ENCODE measurements at places on chromosomes 6 and 20.

GRCh38 chr20:33236351-33236750 is 555 bp downstream of the BPIFA1 start:
- DNase-seq = no peak

GRCh38 chr6:112502351-112503090 is 155.4 kb downstream of the RFPL4B start:
- peak; percentile 36 for DNase-seq

DNA sequence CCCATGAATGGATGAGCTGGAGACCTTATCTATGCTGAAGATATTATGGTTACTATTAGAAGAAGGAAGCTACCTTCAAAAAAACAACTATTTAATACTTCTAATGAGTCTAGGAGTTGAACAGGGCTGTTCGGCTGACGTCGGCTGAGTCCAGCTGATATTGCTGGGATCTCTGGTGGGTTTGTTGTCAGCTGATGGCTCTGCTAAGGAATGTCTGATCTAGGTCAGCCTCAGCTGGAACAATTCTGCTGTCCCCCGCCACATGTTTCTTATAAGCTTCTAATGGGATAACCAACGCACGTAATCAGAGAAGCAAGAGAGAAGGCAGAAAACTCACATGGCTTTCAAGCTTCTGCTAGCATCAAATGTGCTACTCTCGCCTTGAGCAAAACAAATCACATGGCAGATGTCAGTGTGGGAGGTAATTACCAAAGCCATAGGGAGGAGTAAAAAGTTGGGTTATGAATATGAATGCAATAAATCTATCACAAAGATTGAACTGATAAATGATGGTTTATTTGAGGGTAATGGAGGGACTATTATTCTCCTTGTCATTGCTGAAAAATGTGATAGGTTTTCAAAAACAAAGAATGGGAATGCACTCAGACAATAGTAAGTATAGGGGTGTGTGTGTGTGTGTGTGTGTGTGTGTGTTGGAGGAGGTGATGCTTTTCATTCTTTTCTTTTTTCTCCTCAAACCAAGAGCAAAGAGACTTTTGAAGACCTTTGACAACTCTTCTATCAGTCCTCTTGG is 71.5 kb downstream of the BTBD3 start:
- no peak for DNase-seq

- DNase-seq = peak; percentile 64
Observed at GRCh38 chr20:21615617-21616080, 89.8 kb upstream of the PAX1 start.

DNA sequence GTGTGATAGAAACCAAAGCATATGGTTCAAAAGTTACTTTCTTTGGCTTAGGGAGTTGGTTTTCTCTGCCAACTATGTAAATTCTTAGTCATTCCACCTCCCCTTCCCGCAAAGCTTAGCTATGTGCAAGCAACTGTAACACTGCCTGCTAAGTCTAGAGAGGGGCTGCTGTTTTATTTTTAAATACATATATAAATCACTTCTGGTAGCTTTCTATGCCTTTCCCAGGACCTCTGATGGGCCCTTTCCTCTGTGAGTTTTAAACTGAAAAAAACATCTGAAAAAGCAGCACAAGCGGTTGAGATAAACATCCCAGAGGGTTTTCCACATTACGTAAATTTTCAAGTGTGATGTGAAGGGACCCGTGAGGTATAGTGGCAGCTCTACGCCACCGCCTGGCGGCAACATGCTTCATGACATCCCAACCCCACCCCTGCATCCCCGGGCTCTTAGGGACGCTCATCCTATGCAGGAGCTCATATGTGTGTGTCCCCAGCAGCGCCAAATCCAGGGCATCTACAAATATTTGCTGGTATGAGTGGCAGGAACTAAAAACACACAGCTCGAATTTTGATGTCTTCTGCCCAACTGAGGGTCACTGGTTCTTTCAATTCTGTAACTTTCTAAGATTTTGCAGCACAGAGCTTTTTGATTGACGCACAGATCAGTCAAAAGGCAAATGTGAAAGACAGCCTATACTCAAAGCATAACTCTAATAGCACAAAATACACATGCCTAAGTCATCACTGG is 12.7 kb downstream of the SAYSD1 start:
- DNase-seq = no peak

GRCh38 chr6:91485047-91485446 is 898.2 kb upstream of the MAP3K7 start:
- DNase-seq = no peak

GRCh38 chr6:56515081-56515905 is 127.4 kb downstream of the DST start:
- no peak for DNase-seq

Data from RPMI7951 (cell line).